ENCODE measurements at places on chromosomes 12 and 14. TPM values are rescaled to one million over a fixed set of nuclear protein-coding genes. Genes with fewer than 3 reads are reported as not detected.

The PLEKHH1 gene
- total RNA-seq: 86.4 TPM

DNA sequence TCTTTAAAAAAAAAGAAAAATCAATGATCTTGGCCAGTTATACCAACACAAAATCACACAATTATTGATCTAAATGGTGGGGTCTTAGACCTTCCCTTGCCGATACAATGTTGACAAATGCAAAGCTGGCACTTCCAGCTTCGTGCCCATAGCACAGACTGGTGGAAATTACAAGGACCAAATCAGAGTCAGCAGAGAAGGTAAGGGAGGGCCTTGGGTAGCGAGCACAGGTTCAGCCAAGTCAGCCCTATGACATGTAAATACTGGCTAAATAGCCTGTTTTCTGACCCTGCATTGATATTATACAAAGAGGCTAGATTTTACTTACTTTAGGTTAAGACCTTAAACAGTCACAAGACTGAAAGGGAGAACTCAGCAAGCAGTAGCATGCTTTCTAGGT is 30.3 kb upstream of the WDR89 start:
- DNase-seq: no peak

The CD27 gene
- total RNA-seq: 2.3 TPM

The SLCO1B3 gene
- total RNA-seq: not detected

GRCh38 chr12:23862701-23863100 is 86.8 kb downstream of the SOX5 start:
- DNase-seq: no peak

The RPS6KL1 gene
- total RNA-seq: 54.1 TPM

All from transverse colon (tissue), 4 donors.